ENCODE measurements at places on chromosomes 2 and 18. TPM values are rescaled to one million over a fixed set of nuclear protein-coding genes. Genes with fewer than 3 reads are reported as not detected.

GRCh38 chr2:134950886-134951285, 32.3 kb downstream of the CCNT2 start:
- no peak for DNase-seq

- no peak for DNase-seq
Measured at GRCh38 chr18:53984021-53984420, 240.4 kb downstream of the MBD2 start.

DNA sequence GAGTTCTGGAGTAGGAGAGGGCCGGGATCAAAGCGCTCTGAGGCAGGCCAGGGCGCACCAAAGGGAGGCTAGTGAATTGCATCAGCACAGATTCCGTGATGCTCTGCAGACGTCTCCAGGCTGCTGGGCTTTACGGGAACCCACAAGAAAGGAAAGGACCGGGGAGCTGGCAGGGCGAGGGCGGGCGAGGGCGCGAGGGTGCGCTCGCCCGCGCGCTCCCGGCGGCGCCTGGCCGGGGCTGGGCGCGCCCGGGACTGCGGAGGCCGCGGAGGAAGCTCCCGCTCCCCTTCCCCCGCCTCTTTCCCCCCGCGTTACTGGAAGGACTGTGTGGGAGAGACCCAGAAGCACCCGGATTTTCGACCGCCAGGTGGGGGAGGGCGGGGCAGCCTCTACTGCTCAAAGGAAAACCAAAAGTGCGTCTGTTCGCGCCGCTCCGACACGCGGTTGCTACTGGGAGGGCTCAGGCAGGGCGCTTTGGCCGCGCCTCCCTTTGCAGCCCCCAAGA, 2.4 kb upstream of the FOSL2 start:
- peak; percentile 90 for DNase-seq

ZAP70 gene
- 0.33 TPM for total RNA-seq

GRCh38 chr2:191049728-191050639, 36.0 kb upstream of the STAT1 start:
- no peak for DNase-seq

DNA sequence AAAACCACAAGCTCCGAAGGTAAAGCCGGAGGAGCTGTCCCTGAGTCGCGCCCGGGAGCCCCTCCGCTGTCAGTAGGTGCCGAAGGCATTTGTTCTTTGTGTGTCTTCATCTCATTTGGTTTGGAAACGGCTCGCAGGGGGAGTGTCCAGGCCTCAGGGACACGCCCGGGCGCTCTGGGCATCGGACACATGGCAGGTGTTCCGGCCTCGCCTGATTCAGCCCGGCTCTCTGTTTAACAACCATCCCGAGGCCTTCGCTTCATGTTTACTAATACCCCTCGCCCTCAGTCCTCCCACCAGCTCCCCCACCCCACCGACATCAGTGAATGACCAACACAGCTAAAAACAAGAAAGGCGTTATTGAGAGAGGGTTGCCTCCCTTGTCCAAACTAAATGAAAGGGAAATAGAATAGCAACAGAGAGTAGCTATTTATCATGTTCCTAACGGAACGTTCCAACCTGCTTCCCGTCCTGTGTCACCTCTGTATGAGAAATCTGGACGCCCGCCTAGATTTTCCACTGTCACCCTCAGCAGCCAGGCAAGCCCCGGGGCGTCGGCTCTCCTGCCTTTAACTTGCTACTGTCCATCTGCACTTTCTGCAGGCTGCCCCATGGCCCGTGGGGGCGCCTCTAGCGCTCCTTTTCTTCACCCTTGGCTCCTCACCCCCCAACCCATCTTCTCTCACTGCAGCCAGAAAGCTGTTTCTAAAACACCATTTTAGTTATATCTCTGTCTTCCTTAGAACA, 73.9 kb downstream of the MYCN start:
- DNase-seq: peak; percentile 56

DNA sequence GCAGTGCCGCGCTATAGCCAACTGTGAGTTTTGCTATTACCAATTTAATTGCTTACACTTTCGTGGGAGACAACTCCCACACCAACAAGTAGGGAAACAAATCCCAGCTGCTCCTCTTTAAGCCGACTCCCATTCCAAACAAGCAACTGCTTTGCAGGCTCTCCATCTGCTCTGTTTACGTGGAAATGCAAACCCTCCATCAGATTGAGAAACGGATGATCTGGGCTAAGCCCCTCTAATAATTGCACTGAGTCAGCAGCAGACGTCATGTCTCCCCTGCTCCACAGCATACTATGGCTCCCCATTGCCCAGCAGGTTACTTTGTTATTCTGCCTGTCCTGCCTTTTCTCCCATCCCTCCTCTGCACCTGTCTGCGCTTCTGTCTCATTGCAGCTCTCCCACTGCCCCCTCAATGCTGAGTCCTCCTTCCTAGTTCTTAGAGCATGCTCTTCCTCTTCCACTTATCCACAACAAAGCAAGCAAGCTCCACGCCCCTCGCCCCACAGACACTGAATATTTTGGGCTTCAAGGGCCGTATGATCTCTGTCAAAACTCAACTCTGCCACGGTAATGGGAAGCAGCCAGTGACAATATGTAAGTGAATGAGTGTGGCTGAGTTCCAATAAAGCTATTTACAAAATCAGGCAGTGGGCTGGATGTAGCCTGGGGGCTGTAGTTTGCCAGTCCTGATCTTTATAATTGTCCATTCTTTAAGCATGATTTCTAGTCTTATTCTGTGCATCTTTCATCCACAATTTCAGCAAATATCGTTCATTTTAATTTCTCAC, 39.5 kb upstream of the ARL4C start:
- no peak for DNase-seq

DNA sequence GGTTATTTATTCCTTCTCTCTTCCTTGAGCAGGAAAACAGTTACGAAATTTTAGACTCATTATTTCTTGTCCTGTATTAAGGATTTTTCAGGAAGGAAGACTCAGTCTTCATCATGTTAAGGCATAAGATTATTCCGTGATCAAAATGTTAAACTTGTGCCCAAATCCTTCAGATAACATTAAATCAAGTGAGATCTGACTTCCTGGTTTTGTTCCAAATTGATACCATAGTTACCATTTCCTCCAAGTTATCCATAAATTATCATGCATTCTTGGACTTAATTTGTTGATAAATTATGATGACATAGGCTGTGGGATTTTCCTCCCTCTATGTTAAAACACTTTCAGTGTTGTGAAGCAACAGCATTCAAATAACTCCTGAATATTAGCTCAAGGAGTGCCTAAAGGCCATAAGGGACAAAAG, 31.9 kb downstream of the EFEMP1 start:
- DNase-seq: no peak

GRCh38 chr2:43309935-43310334, 83.5 kb upstream of the ZFP36L2 start:
- no peak for DNase-seq

IMPA2 gene
- 210 TPM for total RNA-seq

GRCh38 chr2:111054791-111055691, 65.7 kb upstream of the BCL2L11 start:
- no peak for DNase-seq

CCDC178 gene
- total RNA-seq: not detected

KCNG2 gene
- total RNA-seq: 0.14 TPM

- no peak for DNase-seq
Measured at GRCh38 chr2:95306336-95306895, 9.3 kb downstream of the KCNIP3 start.

DNA sequence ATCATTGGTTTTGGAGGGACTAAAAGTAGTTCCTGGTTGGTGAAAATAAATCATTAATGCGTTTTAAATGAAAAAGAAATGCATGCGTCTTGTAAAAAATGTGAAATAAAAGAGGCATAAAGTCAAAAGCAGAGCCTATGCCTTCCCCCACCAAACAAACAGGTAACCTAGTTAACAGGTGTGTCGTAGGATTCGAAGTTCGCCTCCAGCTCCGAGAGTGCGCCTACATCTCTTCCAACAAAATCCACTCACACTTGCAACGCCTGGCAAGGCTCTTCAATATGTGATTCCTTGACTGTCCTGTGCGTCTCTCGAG, 677 bp upstream of the SMAD4 start:
- no peak for DNase-seq

IL37 gene
- 1.00 TPM for total RNA-seq

DNA sequence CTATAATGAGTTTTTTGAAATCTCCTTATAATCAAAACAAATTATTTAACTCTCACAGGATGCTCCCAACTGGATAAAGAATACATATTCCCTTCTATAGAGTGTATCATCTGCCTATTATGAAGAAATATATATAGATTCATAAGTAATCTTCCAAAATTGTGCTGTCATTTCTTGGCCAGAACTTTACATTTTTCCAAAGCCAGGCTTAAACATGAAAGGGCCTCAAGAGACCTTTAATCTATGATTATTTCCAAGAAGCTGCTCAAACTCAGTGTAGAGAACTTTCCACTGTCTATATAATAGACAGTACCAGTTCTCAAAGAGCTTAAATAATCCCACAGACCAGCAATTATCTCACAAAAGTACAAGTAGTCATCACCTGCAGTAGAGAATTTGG, 211.0 kb downstream of the AKAIN1 start:
- no peak for DNase-seq

DNA sequence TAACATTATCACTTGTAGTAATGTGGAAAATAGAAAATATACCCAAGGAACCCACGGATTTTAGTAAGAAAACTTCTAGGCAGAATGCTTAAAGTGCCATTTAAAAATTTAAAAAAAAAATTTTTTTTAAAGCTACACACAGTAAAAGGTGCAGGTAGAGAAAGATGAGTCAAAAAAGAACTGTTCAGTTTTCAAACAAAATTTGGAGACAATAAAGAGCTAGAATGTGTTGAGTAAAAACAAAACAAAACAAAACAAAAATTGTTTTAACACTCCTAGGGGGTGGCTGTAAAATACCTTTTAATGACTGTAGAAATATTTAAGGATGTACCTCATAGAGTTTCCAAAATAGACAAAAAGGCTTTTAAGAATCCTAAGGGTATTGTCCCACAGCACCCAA, 212.0 kb downstream of the TGIF1 start:
- no peak for DNase-seq

DNA sequence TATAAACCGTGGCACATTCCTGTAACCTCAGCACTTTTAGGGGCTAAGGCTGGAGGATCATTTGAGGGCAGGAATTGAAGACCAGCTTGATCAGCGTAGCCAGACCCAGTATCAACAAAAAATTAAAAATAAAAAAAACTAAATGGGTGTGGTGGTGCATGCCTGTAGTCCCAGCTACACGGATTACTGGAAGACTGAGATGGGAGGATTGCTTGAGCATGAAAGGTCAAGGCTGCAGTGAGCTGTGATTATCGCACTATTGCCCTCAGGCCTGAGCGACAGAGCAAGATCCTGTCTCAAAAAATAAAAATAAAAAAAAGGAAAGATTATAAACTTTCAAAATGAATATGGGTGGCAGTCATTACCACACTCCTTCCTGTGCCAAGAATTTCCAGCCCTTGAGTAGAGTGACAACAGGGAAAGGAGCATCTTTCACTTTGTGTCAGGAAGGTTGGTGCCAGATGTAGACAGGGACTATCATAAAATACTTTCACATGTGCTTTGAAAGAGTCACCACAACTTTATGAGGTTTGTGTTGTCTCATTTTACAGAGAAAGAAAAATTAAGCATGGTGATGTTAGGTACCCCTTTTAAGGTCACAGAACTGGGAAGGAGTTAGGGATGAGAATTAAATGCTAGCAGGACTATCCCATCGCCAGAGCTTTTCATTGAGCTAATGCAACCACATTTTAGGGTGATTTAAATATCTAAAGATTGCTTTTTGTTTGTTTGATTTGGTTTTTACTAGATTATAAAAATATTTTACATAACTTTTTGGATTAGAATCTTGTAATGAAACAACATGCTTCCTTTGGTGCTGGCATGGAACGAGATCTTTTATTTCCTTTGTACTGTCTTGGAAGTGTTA, 1617.4 kb upstream of the ACVR2A start:
- no peak for DNase-seq

DNA sequence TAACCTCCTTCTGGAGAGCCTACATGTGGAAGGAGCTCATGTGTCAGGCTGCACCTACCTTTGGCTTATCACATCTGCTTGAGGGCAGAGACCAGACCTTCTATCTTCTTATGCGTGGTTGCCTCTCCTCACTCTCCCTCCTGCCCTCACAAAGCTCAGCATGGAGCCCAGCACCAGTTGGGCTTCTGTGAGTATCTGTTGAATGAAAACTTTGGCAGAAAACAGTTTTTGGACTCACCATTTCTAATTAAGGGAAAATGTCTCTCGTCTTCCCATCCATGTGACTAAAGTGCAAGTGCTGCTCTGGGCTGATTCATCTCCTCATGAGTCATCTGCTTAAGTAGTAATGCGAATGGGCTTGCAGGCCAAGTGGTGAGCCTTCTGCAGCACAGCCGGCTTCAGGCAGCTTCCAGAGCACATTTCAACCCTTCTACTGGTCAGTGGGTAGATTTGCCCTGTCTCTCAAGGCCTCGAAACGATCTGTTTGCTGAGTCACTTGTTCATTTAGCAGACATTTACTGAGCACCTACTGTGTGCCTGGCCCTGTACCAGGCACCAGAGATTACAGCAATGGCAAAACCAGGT, 102.6 kb downstream of the VSNL1 start:
- no peak for DNase-seq

DNA sequence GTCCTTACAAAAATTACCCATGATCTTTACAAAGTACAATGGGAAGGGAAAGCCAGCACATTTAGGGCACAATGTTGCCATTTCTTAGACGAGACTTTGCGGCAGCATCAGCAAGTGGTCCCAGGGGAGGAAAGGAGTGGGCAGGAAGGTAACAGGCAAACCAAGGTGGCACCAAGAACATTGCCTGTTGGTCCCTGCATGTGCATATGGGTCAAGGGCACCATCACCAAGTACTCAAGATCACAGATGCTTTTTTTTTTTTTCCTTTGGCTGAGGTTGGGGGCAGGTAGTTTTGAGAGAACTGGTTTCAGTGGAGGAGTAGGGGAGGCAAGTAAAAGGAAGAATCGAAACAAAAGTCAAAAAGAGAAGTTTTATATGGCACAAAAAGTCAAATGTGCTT, 752 bp upstream of the CYTIP start:
- DNase-seq: no peak

- DNase-seq: no peak
Measured at GRCh38 chr18:33446604-33447003, 6.1 kb upstream of the CCDC178 start.

C2orf15 gene
- total RNA-seq: 5.7 TPM

GRCh38 chr2:238391042-238391689, 35.6 kb upstream of the ASB1 start:
- no peak for DNase-seq

FEV gene
- not detected for total RNA-seq

DNA sequence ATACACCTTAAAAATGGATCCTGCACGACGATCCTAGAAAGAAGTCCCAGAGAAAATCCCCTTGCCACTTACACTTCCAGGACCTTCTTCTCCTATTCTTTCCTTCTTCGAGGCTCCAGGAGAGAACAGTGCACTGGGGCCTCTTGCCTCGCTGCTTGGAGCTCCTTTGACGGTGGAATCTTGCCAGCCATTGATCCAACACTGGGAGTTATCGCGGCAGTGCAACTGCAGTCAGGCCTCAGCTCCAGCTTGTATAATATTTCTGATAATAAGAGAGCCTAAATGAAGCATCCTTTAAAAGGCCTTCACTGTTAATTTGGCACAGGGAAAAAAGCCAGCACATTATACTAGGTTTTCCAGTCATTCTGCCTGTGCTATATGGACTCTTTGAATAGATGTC, 216.9 kb upstream of the PARD3B start:
- DNase-seq: no peak
